ENCODE measurements at places on chromosomes 6 and 20.

DNA sequence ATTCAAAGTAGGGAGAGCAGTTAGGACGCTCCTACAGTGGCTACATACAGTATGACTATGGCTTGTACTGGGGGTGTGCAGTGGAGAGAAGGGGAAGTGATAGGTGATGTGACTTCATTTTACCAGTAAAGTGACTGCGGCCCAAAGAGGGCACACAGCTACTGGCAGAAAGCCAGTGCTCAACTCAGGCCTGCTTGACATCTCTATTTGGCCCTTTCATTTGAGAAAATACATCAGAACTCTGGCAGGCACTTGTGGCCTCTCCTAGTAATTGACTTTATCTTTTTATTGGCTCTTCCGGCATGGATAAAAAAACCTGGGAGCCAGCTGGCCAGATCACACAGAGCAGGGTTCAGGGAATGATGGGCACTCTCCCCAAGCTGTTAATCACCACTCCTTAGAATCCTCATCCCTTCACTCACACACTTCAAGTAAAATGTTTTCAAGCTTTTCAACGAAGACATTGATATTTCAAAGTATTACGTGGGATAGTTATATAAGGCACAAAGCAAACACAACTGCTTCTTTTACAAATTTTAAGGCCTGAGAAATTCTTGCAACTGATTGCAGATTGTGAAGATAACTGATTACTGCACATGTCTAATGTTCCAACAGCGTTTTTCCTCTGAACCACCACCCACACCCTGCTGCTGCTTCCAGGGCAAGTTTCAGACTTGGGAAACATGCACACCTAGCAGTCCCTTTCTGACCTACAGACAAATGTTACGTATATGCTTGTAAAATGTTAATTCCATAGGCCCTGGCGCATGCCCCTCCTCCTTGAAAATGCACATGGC lies 73.5 kb downstream of the TNFRSF21 start:
- no peak for DNase-seq

DNA sequence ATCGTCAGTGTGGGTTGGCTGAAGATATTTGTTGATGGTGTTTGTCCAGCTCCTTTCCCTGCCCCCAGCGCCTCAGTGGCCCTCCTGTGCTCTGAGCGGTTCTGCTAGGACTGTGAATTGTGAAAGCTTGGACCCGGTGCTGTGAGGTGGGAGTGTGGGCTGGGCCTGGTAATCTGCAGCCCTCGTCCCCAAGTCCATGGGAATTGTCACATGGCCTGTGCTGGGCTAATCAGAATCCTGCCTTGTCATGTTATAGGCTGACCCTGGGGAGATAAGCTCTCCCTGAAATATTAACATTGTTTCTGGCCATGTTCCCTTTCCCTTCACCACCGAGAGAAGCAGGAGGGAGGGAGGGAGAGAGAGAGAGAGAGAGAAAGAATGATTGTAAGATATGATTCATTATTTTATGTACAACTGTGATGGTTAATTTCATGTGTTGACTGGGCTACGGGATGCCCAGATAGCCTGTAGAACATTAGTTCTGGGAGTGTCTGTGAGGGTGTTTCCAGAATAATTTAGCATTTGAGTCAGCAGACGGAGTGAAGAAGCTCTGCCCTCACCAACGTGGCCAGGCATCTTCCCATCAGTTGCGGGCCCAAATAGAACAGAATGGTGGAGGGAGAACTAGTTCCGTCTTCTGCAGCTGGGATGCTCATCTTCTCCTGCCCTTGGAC lies 62.4 kb downstream of the TFAP2C start:
- no peak for DNase-seq

DNA sequence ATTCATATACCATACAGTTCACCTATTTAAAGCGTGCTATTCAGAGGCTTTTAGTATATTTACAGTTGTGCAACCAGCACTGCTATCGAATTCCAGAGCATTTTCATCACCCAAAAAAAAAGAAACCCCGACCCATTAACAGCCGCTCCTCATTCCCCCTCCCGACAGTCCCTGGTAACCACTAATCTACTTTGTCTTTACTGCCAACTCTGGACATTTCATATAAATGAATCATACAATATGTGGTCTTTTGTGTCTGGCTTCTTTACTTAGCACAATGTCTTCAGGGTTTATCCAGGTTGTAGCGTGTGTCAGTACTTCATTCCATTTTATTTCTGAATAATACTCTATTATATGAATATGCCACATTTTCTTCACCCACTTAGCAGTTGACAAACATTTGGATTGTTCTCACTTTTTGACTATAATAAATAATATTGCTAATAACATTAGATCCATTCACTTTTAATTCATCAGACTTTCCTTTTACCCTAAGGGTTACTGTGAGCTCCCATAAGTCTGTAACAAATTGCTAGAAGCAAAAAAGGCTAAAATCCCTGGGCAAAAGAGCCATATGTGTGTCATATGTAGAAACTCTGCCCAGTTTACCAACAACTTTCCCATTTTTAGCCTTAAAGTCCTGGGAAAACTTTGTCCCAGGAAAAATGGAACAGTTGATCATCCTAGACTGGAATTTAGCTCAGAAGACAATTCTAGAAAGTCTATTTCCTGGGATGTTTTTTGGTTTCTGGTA lies 23.2 kb upstream of the ROS1 start:
- DNase-seq: peak; percentile 97

- DNase-seq: no peak
Measured at GRCh38 chr6:103534095-103534494, 1325.6 kb downstream of the HACE1 start.

- no peak for DNase-seq
Measured at GRCh38 chr6:104256646-104257045, 603.1 kb downstream of the HACE1 start.

- peak; percentile 58 for DNase-seq
Measured at GRCh38 chr20:44733341-44734069, 12.2 kb upstream of the KCNK15 start.

DNA sequence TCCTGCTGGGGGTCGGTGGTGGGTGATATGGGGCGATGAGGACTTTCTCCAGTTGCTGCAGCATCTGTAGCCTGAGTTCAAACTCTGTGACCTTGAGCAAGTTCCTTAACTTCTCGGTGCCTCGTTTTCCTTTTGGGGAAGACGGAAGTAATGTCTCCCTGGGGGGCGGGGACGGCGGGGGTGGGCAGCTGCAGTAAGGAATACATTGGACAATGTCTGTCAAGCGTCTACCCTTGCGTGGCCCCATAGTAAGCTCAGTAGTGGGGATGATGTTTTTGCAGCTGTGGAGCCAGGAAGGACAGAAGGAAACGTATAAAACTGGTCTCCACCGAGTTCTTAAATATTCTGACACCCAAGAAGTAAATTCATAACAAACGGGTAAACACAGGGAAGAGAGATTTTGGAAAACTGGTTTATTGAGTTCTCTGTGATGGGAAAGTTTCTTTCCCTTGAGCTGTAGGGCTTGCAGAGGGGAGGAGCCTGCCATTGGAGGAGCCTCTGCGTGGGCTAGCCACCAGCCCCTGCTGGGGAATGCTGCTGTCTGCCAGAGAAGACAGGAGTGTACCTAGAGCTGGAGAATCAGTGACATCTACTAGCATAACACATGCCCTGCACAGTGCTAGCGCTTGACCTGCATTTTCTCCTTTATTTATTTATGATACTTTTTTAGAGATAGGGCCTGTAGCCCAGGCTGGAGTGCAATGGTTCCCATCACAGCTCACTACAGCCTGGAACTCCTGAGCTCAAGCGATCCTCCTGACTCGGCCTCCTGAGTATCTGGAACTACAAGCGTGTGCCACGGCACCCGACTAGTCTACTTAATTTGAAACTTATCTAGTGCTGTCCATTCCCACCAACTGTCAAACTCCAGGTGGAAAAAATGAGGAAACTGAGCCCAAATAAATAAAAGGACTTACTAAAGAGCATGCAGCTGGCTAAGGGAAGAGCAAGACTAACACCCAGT lies 1.2 kb upstream of the ACSS1 start:
- peak; percentile 51 for DNase-seq

- DNase-seq: peak; percentile 51
Measured at GRCh38 chr20:49685809-49686208, 27.9 kb downstream of the B4GALT5 start.

DNA sequence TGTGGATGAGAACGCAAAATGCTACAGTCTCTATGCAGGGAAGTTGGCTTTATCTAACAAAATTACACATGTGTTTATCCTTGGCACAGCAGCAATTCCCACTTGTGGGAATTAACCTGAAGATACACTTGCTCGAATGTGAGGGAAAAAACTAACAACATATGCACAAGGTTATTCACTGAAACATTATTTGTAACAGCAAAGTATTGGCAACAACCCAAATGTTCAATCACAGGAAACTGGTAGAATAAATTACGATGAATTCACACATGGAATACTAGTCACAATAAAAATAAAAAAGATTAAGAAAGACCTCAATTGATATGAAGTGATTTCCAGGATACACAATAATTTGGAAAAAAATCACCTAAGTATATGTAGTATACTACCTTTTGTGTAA lies 68.1 kb upstream of the OGFRL1 start:
- DNase-seq: no peak

GRCh38 chr6:157314705-157315321 lies 8.5 kb downstream of the TMEM242 start:
- peak; percentile 72 for DNase-seq

- no peak for DNase-seq
Measured at GRCh38 chr20:29876911-29877285, 1380.6 kb upstream of the DEFB115 start.

- DNase-seq: no peak
Measured at GRCh38 chr6:33426590-33427511, 7.0 kb downstream of the SYNGAP1 start.

- DNase-seq: no peak
Measured at GRCh38 chr6:155026706-155027045, 31.6 kb downstream of the TIAM2 start.

Measured in LHCN-M2 (cell line).